ENCODE measurements at places on chromosomes 7 and 10.
A peak's percentile ranks its signal among the peaks of the same experiment; 100 is the strongest.

- DNase-seq: no peak
Observed at GRCh38 chr7:81919494-81919893, 149.6 kb upstream of the HGF start.

- DNase-seq: no peak
Observed at GRCh38 chr7:113026941-113027340, 59.7 kb downstream of the GPR85 start.

GRCh38 chr10:27192284-27192683 lies 37.1 kb downstream of the MASTL start:
- no peak for DNase-seq

DNA sequence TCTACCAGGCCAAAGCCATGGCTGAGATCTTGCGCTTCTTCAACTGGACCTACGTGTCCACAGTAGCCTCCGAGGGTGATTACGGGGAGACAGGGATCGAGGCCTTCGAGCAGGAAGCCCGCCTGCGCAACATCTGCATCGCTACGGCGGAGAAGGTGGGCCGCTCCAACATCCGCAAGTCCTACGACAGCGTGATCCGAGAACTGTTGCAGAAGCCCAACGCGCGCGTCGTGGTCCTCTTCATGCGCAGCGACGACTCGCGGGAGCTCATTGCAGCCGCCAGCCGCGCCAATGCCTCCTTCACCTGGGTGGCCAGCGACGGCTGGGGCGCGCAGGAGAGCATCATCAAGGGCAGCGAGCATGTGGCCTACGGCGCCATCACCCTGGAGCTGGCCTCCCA lies 142.7 kb downstream of the GRM3 start:
- peak; percentile 67 for DNase-seq

DNA sequence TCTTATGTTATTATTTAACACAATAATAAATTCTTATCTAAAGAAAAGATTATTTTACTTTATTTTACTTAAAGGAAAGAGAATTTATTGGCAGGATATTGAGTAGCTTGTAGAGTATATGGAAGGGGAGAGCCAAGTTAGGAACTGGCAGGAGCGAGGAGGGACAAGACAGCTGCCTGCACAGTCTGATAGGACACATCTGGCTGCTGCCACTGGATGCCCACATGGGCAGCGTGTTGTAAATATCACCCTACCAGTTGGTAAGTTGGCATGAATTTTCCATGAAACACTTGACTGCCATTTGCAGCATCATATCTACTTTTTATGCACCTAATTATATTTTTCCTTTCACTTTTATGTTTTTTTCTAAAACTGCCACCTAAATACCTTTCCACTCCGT lies 19.6 kb downstream of the SRI start:
- DNase-seq: no peak

- no peak for DNase-seq
Observed at GRCh38 chr7:82699773-82700186, 256.2 kb upstream of the CACNA2D1 start.

DNA sequence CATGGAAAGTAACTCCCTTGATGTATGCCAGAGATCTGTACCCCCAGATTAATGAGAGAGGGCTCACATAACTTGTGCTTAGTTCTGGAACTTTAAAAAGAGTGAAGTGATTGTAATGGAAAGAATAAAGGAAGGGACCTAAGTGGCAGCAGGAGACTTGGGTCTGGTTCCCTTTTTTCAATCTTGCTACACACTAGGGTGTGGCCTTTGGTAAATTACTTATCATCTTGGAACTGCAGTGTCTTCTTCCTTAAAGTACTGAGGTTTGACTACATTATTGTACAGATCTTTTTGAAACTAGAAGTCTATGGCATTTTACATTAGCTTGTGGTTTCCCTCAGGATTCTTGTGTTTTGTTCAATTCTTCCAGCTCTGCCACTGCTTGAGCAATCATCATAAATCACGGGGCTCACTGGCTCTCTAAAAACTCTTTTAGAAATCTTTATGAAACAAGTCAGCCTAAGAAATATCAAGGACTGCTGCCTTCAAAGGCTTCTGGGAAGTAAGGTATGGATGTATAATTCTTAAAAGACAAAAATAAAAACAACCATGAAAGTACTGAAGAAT lies 22.5 kb upstream of the CHRM2 start:
- DNase-seq: no peak

GRCh38 chr7:2172311-2173188 lies 60.2 kb downstream of the MAD1L1 start:
- no peak for DNase-seq

DNA sequence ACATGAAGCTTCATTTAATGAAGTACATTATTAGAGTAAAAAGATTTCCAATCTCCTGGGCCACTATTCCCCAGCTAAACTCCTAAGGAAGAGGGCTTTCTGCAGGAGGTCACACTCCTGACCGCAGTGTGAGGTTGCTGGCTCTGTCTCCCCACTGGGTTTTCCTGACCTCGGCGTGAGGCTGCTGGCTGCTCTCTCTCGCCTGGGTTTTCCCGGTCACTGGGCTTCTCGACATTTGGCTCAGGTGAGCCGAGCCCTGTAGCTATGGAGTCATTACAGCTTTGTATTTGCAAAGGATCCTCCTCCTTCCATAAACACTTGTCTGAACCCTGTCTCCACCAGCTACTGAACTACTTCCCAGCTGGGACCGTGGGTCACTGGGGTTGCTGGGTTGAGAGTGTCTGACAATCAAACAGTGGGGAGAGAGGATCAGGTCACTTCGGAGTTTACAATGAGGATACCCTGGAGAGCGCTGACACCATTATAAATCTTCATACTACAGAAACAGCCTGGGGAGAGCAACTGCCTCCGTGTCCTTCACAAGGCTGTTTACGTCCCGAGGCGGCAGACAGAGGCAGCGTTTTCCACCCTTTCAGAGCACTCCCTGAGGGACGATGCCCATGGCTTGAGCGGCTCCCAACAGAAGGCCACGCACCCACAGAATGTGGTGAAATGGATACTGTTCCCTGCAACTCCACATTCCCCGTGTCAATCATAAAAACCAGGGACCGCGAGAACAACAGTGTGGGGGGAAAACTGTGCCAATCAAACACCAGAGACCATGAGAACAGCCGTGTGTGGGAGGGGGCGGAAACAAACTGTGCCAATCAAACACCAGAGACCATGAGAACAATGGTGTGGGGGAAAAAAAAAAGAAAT lies 226.2 kb downstream of the ZMYND11 start:
- no peak for DNase-seq

- no peak for DNase-seq
Observed at GRCh38 chr7:82404652-82405051, 38.9 kb downstream of the CACNA2D1 start.

DNA sequence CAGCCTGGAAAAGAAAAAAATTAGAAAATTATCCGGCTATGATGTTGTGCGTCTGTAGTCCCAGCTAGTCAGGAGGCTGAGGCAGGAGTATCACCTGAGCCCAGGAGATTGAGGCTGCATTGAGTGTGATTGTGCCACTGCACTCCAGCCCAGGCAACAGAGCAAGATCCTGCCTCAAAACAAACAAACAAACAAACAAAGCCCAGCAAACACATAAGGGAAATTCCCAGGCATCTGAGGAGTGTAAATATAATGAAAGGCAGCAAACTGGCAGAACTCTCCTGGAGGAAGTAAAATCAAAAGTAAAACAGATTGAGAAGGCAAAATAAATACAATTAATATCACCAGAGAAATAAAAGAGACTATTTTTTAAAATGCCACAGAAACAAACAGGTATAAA lies 84.5 kb upstream of the ITGB1 start:
- DNase-seq: no peak

- no peak for DNase-seq
Observed at GRCh38 chr10:72927485-72927884, 27.1 kb downstream of the PLA2G12B start.

DNA sequence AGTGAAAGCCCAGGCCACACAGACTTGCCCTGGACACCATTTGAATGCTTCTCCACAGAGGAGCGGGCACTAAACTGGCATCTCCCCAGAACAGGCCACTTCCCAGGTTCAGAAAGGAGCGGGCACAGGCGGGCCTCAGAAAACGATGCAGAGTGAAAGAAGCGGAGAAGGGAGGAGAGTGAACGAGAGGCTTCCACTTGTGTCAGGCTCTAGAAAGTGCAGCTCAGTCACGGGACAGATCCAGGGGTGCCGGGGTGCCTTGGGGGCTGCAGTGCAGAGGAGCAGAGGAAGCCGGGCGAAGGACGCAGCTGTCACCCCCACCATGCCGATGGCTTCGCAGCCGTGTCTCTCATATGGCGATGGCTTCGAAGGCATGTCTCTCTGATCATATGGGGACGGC lies 26.1 kb upstream of the PRKAR1B start:
- DNase-seq: no peak

- DNase-seq: no peak
Observed at GRCh38 chr7:107072133-107072532, 27.6 kb downstream of the PRKAR2B start.

DNA sequence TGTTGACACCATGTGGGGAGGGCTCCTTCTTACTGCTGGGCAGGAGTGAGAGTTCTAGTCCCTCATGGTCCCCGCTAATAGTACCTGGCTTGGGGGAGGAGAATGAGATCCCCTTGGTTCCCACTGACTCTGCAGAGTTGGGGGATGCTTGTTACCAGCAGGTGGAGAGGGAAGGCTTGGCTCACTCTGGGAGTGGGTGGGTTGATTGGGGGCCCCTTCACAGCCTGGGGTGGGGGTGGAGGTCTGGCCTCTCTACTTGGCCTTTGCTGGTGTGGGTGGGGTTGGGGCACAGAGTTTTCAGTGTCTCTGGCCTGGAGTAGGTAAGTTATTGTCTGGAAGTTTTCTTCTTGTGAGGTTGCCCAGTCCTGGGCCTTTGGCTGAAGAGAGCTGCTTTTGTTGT lies 31.9 kb downstream of the ADCY1 start:
- no peak for DNase-seq

DNA sequence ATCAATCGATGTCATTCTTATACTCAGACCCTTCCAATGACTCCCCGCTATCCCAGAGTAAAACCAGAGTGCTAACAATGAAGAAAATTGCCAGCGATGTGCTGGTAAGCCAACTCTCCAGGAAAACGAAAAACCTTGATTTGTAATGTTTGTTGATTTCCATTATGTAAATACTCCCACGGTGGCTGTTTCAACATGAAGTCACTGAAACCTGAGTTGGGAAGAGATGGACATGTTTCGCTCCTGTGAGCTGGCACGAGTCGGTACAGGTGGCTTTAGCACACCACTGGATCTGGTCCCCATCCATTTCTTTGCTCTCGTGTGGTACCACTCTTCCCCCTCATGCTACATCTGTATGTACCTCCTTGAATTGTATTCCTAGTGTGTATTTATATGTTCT lies 52.9 kb downstream of the AP3M1 start:
- DNase-seq: no peak

GRCh38 chr10:13644866-13645265 lies 58.1 kb downstream of the PRPF18 start:
- DNase-seq: no peak

DNA sequence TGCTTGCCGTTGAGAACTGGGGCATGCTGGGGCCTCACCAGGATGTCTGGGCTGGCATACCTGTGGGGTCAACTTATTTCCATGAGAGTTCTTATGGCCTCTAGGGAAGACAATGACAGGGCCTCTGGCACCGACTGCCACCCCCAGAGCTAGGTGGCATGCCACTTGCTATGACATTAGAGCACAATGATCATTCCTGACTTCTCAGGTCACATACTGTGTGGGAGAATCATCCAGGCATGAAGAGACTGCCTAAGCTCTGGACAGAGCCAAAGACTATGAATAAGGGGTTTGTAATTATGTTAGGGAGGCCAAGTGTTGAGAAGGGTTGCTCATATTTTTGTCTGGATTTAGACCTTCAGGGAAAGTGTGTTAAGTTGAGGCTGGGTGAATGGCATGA lies 97.5 kb downstream of the PTPN20 start:
- DNase-seq: no peak
